ENCODE measurements at places on chromosomes 3 and 15.

DNA sequence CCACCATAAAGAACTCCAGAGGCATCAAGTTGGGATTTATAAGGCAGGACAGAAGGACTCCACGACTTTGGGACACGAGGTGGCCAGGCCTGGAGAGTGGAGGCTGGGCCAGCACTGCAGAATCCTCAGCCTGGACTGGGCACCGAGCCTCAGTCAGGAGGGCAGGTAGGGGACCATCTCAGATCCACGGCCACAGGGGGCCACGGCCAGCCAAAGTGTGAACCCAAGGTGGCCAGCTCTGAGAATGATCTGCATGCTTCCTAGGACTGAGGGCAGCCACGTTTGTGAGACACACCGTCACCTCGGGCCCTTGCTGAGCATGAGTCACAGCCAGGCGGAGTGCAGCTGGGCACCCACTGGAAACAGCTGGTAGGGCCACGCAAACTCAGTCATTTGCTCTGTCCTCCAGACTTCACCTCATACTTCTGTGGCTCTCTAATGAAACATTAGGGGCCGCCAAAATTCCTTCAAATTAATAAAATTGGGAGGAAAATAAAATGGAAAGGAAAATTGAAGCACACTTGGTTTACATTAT lies 65.8 kb downstream of the CTNNB1 start:
- DNase-seq, result no peak

DNA sequence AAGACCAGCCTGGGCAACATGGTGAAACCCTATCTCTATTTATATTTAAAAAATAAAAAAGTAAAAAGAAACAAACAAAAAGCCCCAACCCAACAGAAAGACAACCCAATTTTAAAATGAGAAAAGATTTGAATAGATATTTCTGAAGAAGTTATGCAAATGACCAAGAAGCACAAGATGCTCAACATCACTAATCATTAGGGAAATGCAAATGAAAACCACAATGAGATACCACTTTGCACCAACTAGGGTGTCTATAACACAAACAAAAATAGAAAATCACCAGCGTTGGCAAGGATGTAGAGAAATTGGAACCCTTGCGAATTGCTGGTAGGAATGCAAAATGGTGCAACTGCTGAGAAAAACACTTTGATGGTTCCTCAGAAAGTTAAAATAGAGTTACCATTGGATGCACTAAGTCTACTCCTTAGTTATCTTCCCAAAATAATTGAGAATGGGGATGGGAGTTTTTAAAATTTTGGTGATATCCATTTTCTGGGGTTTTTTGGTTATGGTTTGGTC lies 45.8 kb upstream of the CCNB2 start:
- no peak for DNase-seq

GRCh38 chr3:9251055-9251786 lies 1.8 kb upstream of the SRGAP3 start:
- no peak for DNase-seq

GRCh38 chr3:157136647-157137387 lies 23.1 kb downstream of the CCNL1 start:
- no peak for DNase-seq

DNA sequence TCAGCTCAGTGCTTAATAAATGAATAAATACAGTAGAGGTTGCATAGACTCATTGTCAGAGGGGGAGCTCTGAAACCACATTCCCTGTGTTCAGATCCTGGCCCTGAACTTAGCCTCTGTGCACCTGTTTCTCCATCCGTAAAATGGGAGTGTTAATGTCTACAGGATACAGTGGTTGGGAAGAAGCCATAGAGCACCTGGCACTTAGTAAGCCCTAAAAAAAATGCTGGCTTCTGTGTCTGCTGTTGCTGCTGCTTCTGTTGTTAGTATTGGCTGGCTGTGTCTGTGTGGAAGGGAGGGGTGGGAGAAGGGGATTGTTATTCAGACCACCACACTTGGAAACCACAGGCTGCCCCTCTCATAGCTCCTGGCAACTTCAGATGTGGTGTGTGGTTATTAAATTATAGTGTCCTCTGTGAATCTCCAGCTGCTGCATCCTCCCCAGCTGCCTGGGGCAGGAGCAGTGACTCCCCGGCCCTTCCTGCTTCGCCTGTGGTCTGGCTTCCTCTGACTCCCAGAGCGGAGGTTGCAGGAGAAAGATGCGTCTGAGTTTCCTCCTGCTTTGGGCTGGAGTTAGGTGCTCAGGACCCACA lies 31.0 kb downstream of the FGD5 start:
- no peak for DNase-seq

DNA sequence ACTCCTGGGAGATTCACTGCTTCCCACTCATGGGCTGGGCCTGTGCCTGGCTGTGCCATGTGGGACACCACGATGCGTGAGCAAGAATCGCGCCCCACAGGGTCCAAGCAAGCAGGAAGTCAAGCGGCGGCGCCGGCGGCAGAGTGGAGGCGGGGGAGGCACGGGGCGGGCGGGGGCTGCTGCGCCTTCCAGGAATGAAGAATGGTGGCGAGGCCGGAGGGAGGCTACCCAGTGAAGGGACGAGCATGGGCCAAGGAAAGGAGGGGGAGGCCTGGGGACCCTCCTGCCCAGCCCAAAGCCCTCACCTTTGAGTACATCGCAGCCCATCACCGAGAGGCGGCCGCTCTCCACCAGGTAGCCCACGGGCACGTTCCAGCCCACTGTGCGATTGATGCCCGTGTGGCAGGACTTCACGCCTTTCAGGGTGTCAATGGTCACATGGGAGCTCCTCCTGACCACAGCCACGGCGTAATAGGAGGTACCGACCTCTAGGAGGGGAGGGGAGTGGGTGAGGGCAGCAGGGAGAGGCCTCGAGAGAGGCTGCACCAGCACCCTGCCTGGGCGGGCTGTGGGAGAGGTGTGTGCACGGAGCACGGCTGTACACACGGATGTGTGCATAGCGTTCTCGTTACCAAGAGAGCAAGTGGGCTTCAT lies 5.5 kb downstream of the MELTF start:
- DNase-seq, result no peak

GRCh38 chr3:138072796-138073195 lies 42.6 kb downstream of the DZIP1L start:
- no peak for DNase-seq

DNA sequence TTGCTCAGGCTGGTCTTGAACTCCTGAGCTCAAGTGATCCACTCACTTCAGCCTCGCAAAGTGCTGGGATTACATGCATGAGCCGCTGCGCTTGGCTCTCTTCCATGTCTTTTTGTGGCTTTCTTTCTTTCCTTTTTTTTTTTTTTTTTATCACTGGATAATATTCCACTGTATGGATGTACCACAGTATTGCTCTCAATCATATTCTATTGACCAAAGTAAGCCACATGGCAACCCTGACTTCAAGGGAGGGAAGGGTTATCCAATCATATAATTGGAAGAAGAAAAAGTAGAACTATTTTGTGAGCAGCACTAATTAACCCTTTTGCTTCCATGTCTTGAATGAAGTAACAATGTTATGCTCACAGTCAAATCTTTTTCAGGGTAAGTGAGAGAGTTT lies 307.0 kb upstream of the RASGRP1 start:
- no peak for DNase-seq

GRCh38 chr15:92958105-92958504 lies 58.0 kb downstream of the CHD2 start:
- peak; percentile 14 for DNase-seq

DNA sequence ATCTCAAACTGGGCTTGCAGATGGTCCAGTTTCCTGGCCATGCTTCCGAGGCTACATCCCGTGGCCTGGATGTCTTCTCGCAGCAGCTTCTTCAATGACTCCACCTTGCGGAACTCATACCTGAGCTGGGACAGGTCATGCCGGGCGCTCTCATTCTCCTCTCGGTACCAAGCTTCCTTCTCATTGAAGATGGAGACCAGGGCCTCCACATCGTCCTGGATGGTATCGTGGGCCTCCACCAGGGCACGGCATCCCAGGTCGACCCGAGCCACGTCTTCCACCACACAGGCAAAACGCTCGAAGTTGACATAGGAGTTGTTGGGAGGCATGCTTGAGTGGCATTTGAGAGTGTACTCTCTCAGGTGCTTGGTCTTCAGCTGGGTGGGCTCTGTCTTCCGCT lies 89.2 kb upstream of the HERC1 start:
- DNase-seq, result no peak

DNA sequence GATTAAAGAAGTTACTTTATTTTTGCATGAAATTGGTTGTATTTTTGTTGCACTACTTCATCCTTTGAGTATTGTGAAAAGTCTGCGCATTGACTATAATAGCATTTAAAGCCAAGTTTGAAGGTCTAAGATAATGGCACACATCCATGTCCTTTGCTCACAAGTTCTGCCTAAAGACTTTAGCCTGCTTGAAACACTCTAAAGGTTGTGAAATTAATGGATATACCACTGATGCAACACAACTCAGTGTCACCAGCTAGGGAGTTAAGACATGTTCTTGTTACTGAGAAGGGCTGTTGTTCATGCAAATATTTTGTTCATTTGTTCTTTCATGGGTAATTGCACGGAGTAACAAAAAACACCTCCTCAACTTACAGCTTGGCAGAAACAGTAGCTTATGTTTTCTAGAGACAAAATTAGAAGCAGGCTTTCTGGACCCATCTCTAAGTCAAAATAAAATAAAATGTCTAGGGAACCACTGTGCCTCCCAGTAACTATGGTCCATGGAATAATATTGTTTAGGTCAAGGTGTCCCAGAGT lies 83.9 kb downstream of the PPARG start:
- no peak for DNase-seq

DNA sequence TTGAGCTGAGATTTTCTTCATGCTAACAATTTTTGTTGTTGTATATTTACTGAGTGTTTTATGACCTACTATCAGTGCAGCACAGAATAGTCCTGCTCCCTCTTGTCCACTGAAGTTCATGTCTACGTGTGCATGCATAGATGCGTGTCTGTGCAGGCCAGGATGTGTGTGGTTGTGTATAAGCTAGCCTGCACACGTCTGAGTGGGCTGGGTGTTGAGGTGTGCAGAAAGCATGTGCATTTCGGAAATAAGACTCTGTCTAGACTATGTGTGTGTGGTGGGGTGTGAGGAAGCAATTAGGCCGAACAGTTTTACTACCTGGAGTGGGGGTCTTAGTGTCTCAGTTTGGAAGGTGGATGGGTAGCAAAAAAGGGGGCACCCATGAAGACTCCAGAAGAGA lies 39.2 kb downstream of the ATP2B2 start:
- DNase-seq, result no peak

- DNase-seq, result no peak
Observed at GRCh38 chr3:104291437-104291851, 1075.3 kb upstream of the ALCAM start.

- DNase-seq, result no peak
Observed at GRCh38 chr3:150306906-150307305, 101.2 kb upstream of the TSC22D2 start.

- DNase-seq, result no peak
Observed at GRCh38 chr15:101613130-101614000, 38.8 kb downstream of the TM2D3 start.

GRCh38 chr3:31399271-31399670 lies 133.5 kb upstream of the STT3B start:
- DNase-seq, result no peak

- no peak for DNase-seq
Observed at GRCh38 chr3:139653582-139653981, 24.2 kb downstream of the NMNAT3 start.

- no peak for DNase-seq
Observed at GRCh38 chr15:82831894-82832600, 22.6 kb downstream of the WHAMM start.

- DNase-seq, result no peak
Observed at GRCh38 chr3:181725830-181726229, 14.1 kb downstream of the SOX2 start.

- DNase-seq, result no peak
Observed at GRCh38 chr15:52523192-52523591, 5.5 kb downstream of the MYO5A start.

DNA sequence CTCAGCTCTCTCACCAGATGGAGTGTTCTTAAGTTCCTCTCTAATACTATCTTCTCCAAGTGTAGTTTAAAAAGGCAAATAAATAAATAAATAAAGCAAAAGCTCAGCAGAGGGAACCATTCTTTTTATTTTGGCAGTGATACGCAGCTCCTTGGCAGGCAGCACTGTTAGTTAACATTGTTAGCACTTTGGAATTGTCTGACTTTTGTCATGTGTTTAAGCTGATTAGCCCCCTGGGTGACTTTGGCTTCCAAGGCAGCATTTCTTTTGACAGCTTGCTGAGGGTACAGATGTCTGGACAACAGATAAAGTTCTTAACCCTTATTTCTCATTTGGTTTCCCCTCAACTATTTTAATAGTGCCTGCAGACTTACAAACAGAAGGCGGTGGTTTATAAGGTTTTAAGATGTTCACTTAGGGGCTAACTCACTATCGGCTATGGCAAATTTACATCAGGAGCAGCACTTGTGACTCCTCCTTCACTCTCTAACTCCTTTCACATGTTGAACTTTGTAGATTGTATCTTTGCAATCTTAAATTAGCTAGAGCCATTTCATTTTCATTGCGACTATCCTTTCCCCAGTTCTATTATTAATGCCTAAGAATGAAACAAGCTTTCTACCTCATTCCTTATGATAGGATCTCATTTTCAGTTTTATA lies 213.4 kb downstream of the ZBBX start:
- no peak for DNase-seq

DNA sequence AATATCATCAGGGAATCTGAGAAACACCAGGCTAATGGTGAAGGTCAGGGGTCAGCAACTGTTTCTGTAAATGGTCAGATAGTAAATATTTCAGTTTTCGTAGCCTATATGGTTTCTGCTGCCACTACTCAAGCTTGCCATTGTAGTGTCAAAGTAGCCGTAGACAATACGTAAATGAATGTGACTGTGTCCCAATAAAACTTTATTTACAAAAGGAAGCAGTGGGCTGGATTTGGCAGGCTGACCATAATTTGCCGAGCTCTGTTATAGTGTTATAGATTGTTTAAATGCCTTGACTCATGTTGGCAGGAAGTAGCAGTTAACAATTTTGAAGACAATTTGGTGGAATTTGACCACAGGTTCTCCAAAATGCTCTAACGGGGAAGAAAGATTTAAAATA lies 548.2 kb downstream of the FOXP1 start:
- DNase-seq, result no peak

- DNase-seq, result no peak
Observed at GRCh38 chr15:77596821-77597803, 35.6 kb downstream of the LINGO1 start.

- no peak for DNase-seq
Observed at GRCh38 chr15:68207176-68207935, 2.2 kb upstream of the CALML4 start.

GRCh38 chr3:120909602-120909878 lies 1.5 kb downstream of the STXBP5L start:
- no peak for DNase-seq

DNA sequence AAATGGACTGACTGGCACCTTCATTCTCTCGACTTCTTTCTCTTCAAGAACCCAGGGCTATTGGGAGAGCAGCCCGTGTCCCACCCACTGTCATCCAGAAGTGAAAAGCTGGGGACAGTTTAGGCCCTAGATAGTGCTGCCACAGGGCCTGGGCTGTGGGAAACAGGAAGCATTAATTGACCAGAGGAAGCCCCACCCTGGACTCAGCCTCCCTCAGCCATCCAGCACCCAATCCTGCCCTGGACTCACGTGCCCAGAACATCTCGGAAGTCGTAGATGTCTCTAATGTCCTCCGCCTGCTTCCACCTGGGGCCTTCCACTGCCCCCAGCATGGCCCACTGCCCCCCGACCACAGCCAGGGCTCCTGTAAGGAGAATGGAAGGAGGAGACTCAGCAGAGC lies 2.3 kb downstream of the CAMK1 start:
- no peak for DNase-seq
